Kidney epithelial cell (primary cell): ENCODE measurements at places on chromosomes 4 and X. TPM values are rescaled to one million over a fixed set of nuclear protein-coding genes. Genes with fewer than 3 reads are reported as not detected.

DNA sequence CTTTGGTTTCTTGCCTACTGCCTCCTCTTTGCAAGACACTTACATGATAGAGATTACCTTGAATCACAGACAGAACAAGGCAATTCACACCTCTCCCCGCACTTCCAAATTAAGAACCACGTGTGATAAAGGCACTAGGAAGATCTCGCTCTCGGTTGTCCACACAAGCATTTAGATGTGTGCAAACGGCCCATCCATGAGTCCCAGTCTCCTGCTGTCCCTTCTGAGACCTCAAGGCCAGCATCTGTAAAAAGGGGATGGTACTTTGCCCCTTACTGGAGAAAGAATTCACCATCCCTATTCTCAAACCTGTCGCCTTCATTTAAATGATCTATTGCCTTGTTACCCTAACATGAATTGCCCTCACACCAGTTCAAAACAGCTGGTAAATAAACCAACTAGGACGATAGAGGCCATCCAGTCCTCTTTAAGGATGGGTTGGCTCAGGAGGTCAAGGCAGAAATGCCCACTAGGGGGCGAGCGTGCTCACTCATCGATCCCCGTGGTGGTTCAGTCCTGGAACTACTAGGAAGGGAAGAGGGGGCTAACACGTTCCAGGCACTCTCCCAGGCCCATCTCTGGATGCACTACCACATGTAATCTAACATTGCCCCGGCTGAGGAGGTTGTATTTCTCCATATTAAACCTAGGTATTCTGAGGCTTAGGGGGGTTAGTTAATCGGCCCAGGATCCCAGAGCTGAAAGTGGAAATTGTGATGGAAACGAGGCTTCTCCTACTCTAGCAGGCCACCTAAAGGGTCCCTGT, 95.8 kb downstream of the DHX15 start:
- DNase-seq, result no peak

DNA sequence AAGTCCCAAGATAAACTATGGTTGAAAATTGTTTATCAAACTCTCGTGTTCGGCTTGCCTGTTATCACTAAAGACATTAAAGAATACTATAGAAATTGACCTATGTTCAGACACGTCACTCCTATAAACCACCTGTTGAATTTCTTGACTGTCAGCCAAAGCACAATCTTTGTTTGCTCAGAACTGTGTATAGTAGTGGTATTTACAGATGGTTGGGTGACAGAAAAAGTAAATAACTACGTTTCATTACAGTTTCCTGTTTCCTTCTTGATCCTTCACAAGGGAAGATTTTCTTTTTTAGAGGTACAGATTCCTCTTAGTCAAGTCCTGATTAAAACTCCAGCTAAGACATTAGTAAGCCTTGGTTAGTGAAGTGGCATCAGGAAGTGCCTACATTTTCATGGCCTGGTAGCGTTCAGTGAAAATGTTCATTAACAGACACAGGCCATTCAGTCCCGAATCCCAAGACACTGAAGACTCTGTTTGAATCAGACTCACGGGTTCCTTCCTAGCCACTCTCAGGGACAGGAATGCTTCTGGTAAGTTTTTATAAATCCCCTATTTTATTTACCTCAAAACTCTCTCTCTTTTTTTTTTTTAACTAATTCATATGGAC, at the start of gene SMIM31:
SMIM31 (plus strand) TSS at position 259 of the 616 bp plus-strand sequence. CDS start 16,313 bp downstream, outside the sequence.
- DNase-seq, result no peak

DNA sequence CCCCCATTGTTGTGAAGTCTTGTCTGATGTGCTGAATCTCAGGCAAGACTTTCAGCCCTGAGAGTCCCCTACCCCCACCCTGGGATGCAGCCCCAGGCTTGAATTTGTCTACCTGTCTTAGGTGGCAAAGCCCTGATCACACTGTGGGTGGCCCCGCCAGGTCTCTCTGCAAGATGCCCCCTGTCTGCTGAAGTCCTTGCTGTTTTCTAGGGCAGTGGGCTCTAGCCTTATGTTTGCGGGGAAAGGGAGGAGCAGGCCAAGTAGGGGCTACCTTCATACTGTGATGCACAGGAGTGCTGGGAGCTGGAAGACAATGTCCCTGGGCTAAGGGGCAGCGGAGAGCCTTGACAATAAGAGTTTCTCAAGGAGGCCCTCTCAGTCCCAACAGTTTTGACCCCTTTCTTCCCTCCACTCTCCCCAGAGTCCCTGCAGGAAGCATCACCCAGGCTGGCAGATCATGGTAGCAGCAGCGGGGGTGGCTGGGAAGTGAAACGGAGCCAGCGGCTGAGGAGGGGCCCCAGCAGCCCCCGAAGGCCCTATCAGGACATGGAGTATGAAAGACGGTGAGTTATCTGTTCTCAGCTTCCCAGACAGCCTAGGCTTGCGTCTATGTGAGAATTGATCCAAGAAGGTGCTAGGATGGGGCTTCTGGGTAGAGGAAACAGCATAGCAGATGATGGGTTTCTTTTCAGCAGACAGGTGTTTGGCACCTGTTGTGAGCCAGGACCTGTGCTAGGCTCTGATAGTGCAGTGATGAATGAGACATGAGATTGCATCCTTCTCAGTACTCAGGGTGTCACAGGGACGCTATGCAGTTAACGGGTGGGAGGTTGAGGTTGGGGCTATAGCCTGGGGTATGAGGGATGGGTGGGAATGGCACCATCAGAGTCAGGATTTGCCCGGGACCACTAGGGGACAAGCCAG, 2.2 kb downstream of the RBM10 start:
- no peak for DNase-seq

DNA sequence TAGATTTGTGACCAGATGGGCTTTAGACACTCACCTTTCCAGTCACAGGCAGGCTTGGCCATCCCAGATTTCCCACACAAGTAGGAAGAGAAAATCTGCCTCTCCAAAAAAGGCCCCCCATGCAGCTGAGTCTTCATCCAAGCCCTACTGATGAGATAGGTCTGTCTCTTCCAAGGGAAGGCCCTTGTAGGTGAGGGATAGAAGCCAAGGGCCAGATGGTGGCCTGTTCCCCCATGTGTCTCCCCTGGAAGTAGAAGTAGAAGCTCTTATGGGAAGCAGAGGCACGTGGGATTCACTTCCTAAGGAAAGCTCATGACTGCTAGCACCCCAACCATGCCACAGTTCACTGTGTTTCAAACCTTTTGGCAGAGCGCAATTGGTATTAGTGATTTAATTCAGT, 81.5 kb downstream of the REPS2 start:
- DNase-seq, result no peak

GRCh38 chr4:1573830-1574459, 110.2 kb downstream of the FAM53A start:
- DNase-seq, result no peak

DNA sequence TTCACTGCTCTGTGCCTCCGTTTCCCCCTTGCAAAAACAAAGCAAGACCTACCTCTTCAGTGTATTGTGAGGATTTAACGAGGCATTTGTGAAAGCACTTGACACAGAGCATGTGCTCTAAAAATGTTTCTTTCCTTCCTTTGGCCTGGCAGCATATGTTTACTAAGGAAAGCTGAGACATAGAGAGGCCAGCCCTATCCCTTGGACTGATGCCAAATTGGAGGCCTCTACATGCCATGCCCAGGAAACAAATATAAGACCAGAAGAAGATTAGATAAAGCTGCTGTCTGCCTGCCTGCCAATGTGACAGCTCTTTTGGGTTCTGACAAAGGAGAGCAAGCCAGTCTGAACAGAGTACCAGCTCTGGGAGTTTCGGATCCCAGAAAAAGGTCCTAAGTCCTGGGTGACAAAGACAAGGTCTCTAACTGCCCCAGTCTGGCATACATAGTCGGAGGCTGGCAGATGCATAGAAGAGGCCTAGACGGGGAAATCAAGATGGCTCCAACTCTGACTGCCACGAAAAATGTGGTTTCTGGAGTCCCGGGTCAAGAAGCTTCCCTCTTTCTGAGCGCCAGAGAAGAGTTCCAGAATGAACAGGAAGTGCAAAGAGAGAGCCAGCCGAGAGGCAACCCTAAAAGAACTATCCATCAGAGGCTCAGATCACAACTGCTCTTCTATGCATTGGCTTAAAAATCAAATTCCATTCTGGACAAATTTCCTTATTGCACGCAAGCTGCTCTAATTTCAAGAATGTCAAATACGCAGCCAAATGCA, 25.8 kb downstream of the OTUD6A start:
- DNase-seq, result no peak

GRCh38 chr4:177489471-177490246, 47.4 kb upstream of the AGA start:
- no peak for DNase-seq

DNA sequence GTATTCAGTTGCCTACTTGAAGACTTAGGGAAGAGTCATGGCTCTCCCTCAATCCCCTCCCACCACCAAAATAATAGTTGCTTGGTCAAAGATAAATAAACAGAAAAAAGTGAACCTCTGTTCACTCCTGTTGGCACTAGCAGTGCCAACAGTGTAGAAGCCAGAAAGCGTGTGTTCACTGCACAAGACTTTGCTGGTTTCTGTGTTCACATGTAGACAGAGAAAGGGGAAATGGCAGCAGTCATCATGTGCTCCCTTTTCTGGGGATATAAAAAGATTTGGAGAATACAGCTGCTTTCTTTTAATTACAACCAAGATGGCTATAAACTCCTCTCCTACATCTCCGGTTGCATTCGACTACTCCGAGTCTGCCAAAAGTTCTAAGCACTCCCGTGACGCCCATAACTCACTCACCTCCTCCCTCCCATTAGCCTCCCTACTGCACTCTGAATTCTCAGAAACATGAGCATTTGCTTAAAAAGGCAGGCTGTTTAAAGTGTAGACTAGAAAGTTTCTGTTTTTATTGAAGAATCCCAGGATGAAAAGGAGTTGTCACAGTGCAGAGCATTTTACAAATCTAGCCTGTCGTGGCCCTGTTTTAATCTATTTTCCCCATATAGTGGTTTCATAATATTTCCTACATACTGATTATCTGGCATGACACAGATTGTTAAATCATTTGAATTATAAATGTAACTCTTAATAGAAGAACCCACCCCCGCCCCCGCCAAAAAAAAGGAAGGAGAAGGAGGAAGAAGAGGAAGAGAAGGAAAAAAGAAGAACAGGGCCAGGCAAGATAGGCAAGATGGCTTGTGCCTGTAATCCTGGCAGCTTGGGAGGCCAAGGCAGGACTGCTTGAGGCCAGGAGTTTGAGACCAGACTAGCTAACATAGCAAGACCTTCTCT, 16.7 kb downstream of the LGI2 start:
- no peak for DNase-seq

- no peak for DNase-seq
Measured at GRCh38 chrX:41705680-41706374, 17.1 kb downstream of the GPR34 start.

- DNase-seq, result no peak
Measured at GRCh38 chr4:78379040-78379439, 172.5 kb upstream of the ANXA3 start.

DNA sequence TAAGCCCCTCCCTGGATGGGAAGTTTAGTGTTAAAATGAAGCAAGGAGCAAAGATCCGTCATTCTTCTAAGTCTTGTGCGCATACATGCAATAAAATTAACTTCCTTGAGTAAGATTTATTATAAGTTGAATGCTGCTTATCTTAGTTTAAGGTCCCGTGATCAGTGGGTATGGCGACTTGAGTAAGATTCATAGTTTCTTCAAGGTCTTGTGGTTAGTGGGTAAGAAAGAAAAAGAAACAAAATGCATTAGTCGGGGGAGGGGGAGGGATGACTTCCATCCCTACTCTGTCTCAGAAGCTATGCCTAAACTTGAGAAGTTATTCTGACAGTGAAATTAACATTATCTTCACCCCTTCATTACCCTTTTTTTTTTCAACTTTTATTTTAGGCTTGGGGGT, 127.3 kb upstream of the MAGEB16 start:
- no peak for DNase-seq

GRCh38 chr4:164802301-164802901, 48.5 kb downstream of the SMIM31 start:
- no peak for DNase-seq

DNA sequence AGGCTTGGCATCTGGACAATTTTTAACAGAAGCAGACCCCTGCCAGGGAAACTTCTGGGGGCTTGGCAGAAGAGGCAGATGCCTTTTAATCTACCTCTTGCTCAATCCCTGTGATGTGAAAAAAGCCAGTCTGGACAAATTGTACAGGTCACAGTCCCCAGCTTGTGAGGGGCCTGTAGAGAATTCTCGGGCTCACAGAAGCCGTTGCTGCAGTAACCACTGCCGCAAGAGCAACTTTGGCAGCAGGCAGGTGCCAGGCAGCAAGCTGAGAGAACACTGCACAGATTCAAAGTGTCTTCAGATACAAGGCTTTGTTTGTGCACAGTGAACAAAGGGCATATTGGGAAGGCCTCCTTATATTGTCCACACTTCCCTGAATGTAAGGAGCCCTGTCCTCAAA, 11.7 kb downstream of the GPKOW start:
- DNase-seq, result no peak

DNA sequence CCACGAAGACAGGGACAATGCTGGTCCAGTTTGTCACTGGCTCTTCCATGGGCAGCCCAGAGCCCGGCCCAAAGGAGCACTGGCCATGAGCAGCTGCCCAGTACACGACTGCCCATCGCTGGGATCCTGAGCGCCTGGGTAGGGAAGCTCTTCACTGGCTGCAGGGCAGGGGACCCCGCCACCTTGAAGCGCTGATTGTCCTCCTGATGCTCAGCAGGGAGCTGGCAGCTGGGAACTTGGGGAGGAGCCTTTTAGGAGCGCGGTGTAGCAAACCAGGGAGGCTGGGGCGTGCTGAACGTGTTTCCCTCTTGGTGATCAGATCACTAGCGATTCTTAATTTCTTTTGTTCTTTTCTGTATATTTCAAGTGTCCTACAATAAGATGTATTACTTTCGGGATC, 1.8 kb downstream of the L1CAM start:
- no peak for DNase-seq

GRCh38 chr4:80134936-80135701, 62.1 kb upstream of the ANTXR2 start:
- no peak for DNase-seq

DNA sequence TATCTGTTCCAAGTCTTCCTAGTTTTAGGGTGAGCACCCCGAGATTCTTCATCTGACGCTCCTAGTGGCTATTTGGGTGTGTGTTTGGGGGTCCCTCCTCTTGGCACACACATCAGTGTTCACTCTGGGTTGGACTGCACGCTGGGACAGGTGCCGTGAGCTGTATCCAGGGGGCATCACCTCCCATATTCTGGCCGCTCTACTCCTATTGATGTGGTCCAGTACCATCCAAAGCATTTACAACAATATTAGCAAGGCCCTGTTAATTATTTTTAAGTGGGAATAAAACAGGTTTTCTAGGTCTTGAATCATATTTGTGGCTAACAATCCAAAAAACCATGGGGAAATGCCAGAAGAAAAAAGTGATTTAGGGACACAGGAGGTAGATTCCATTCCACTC, 26.4 kb downstream of the CYTL1 start:
- DNase-seq, result no peak

- no peak for DNase-seq
Measured at GRCh38 chrX:7828594-7828993, 14.4 kb upstream of the VCX start.

GRCh38 chr4:38314663-38315062, 349.3 kb upstream of the KLF3 start:
- no peak for DNase-seq

GRCh38 chr4:127188847-127189246, 443.9 kb upstream of the INTU start:
- DNase-seq, result no peak

Gene ACSL1
- 35.0 and 42.9 TPM in 2 replicates for total RNA-seq

Gene RHOXF1
- not detected in 2 replicates for total RNA-seq

Gene USO1
- total RNA-seq, result 58.1 and 62.4 TPM in 2 replicates

Gene NLGN4X
- 1.2 and 1.5 TPM in 2 replicates for total RNA-seq

Gene UGT2B7
- total RNA-seq, result 42.7 and 45.9 TPM in 2 replicates

Gene IGFBP7
- total RNA-seq, result 1,064 and 1,134 TPM in 2 replicates

Gene FAM156B
- total RNA-seq, result 13.1 and 18.6 TPM in 2 replicates

Gene ANKRD50
- total RNA-seq, result 14.6 and 14.8 TPM in 2 replicates

Gene IL3RA
- total RNA-seq, result 1.2 and 9.7 TPM in 2 replicates

Gene SRPX2
- 1.4 and 1.8 TPM in 2 replicates for total RNA-seq
